Stimulated activated CD8-positive, alpha-beta memory T cell treated with anti-CD3 and anti-CD28 coated beads, Interleukin-4, amount 100 ng/mL, for 1 hour (primary cell): ENCODE measurements at places on chromosomes 7 and 10.

GRCh38 chr10:89670926-89671325 is 25.9 kb upstream of the PANK1 start:
- DNase-seq, result no peak

DNA sequence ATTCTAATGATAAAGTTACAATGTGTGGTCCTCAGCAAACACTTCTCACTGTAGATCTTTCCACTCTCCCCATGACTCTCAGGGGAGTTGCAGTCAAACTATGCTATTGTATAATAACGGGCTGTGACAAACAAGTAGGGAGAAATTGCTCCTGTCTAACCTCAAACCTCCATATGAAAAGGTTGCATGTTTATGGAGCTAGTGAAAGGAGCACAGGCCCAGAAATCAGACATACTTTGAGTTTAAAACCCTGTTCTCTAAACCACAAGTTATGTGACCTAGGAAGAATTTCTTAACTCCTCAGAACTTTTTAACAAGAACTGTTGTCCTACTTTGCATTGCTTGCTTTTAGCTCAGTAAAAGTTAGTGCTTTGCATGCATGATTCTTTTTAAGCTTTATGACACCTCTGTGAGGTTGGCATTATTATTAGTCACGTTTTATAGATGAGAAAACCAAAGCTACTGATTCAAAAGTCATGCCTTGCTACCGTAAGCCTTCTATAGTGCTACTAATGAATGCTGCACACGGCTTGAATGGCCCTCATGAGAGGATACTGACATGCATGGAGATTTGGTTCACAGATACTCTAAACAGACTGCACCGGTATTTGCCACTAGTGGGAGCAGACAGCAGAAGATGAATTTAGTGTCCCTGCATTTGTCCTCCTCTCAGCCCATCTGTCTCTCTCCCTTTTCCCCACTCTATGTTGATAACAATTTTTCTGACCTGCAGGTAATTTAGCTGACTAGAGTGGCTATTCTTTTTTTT is 129.5 kb upstream of the PCGF5 start:
- DNase-seq, result no peak

- no peak for DNase-seq
These were observed 268 bp upstream of the IGFBP3 start for GRCh38 chr7:45921381-45921698.

DNA sequence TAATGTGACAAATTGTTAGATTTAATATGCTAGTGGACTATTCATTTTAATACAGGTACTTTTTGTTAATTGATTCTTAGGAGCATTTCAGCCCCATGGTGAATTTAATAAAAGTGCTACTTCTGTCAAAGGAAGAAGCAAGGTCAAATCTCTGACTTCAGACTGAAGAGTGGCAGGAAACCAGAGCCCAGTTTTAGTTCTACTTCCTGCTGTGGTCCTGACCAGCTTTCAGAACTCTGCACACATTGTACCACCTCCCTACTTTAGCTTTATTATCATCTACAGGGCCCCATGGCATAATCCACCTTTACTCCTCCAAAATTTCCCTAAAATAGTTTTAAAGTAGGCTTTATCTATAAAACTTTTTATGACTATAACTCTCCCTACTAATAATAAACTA is 33.7 kb downstream of the CTTNBP2 start:
- DNase-seq, result no peak

DNA sequence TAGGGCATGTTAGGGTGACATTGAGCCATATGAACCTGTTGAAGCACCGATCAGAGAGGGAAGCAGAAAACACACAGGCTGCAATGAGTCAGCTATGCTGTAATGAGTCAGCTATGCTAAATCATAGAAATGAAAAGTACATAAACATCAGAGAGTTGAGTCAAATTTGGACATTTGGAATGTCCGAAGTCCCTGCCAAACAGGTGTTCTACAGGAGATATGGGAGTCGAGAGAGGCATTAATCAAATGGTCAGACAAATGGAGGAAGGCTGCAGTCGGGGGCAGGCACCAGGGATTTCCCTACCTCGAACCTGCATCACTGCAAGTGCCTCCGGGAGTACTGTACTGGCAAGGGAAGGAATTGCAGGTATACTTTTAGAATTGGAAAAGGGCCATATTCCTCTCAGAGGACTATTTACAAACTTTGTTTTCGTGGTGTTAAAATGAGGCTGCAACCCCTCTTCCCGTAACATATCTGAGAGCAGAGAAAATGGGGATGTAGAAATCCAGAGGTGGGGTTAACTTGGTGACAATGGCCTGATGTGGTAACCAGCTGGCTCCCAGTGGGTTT is 8.8 kb upstream of the ZC3HAV1 start:
- DNase-seq, result no peak

DNA sequence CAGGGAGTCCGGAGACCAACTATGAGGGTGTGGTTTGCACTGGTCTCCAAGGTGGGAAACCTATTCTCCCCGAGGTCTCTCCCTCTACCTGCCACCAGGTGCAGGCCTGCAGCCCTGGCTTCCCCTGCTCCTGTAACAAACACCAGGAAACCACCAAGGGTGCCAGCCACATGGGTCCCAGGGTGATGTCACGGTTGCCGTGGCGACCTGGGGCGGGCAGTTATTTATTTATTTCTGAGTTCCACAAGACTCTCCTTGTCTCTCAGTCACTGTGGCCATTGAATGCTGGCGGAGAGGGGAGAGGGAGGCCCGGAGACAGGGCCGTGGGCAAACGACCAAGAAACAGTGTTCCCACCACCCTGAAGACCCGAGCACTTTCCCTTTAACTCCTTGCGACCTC is 27.0 kb downstream of the MMD2 start:
- no peak for DNase-seq

DNA sequence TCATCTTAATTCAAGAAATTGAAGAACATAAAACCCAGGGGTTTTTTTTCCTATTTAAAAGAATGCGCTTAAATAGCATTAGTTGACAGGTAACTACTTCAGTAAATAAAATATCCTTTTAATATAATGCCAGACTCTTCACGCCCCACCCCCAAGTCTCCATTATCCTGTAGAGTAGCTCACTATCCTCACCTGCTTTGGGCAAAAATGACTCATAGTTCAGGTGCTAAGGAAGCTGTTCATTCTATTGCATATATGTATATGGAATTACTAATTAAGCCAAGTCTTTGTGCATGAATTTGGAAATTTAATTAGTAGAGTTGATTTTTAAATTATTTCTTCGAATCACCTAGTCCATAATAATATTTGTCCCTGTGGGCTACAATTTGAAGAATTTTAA is 656.8 kb upstream of the ANKRD30A start:
- no peak for DNase-seq

DNA sequence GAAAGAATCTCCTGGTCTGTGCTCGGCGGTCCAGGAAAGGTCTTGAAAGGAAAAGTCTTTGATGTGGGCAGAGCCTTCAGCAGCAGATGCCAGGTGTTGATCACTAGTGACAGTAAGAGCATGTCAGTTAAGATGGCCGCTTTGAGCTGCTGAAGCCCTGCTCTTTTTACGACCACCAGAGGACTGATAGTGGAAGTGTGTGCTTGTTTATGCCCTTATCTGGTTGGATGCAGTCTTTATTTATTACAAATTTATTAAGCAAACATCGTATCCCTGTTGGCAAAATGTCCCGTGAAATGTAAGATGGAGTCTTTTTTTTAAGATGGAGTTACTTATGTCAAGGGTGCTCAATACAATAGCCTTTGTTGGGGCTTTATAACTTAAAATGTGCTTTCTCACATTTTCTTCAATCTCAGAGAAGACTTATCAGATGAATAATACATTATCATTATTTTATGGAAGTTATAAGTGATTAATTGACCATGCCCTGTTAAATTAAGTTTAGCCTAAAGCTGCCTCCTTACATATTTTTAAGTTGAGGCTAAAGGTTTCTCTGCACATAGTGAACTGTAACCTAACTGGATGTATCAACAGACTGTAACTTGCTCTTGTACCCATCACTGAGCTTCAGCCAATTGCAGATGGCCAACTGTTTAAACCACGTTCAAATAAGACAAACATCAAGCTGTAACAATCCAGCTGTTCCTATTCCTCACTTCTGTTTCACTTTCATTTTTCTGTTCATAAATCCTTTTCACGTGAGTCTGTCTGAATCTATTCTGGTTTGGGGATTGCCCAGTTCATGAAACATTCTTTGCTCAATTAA is 97.4 kb upstream of the PIK3CG start:
- DNase-seq, result no peak

DNA sequence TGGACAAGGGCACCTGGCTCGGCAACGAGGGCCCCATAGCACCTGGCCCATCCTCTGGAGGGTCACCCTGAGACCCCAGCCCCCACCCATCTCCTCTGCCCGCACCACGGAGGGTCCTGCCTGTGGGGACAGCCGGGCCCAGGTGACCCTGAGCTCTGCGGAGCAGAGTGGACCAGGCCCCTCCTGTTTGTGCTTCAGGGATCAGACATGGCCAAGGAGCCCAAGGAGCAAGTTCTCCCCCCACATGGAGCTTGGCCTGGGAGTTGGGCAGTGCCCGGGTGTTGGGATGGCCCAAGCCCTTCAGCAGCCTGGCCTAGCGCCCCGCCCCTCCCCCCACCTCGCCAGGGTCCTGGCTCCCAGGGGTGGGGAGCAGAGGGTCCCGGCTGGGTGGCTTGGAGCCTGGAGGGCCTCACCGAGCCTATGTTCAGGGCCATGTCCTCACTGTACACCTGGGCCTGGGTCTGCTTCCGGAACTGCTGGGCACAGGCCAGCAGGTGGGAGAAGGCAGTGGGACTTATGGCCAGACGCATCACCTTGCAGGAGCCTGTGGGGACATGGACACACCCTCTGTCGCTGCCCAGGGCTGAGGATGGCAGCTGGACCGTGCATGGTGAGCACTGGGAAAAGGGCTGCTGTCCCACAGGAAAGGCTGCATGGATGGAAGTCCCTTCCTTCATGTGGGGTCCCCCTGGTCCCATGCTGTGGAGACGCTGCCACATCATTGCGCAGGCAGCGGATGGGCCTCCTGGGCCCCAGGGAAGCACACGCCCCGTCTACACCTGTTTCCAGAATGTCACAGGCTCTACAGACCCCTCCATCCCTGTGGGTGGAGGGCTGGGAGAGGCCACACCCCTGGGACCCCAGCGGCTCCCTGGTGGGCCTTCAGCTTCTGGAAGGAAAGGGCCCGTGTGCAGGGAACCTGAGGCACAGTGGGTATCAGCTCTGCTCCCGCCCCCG is 49.2 kb upstream of the NKX6-2 start:
- no peak for DNase-seq

DNA sequence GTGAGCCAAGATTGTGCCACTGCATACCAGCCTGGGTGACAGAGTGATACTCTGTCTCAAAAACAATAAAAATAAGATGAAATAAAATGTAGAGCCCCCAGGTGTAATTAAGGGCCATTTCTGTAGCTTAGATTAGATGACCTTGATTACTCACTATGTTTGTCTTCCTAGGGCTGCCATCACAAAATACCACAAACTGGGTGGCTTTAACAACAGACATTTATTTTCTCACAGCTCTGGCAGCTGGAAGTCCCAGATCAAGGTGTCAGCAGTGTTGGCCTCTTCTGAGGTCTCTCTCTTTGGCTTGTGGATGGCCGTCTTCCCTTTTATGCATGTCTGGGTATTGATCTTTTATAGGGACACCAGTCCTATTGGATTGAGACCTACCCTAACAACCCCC is 6.1 kb downstream of the PTER start:
- no peak for DNase-seq

DNA sequence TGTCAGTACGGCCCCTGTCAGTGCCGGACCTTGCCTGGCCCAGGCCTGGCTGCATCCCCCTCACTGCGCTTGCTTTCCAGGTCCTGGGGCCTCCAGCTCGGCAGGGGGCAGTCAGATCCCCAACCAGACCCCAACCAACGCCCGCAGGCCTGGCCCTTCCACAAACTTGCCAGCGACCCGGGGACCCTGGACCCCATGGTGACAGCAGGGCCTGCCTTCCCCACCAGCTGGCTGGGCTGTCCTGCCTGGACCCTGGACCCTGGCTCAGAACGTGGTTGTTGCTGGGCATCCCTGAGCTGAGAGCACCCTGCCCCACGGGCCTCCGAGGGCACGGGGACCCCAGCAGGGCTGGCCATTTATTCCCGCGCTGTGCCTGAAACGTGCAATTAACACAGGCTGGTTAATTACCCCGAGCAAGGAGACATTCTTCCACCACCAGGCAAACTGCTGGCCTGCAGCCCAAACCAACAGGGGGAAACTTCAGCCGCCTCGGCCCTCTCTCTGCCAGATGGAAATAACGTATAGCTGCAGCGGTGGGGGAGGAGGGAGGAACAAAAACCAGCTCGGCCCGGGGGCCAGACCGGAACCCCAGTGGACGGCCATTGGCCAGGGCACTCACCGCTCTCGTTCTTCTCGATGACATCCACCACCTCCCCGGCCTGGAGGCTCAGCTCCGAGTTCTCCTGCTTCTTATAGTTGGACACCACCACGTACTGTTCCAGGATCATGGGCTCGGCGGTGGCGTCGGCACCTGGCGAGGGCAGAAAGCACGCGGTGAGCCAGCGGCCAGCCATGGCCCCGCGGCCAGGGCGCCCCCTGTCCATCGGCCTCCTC is 167.1 kb downstream of the NEURL1 start:
- no peak for DNase-seq

DNA sequence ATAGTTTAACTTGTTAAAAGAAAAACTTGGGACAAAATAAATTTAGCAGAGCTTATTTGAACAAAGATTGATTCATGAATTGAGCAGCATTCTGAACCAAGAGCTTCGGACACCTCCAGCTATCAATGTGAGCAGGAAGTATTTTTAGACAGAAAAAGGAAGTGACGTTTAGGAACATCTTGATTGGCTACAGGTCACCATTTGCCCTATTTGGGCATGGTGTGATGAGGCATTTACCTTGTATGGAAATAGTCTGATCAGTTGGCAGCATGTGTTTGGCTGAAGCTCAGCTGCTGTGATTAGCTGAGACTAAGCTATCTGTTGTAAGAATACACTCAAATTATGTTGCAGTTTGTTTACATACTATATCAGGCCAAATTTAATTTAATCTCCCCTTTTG is 185.1 kb downstream of the ATRNL1 start:
- DNase-seq, result no peak

DNA sequence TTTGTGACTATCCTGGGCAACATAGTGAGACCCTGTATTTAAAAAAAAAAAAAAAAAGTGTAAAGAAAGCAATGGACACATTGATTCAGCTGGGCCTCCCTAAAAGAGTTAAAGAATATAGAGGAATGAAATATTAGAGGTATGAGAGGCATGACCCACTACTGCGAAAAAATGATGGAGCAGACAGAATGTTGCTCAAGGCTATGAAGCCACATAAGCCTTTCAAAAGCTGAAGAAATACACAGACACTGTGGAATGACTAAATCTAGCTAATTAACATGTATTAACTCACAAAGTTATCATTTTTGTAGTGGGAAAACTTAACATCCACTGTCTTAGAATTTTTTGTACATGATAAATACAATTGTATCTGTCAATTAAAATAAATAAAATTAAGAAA is 107.3 kb downstream of the HGF start:
- DNase-seq, result no peak
